Fibroblast of the aortic adventitia (primary cell): ENCODE measurements at places on chromosomes 3 and 15. TPM values are rescaled to one million over a fixed set of nuclear protein-coding genes. Genes with fewer than 3 reads are reported as not detected.

APOD gene
- 2.9 and 33.3 TPM in 2 replicates for total RNA-seq

- DNase-seq = no peak
These were observed 3.8 kb downstream of the ATG3 start for GRCh38 chr3:112557976-112558375.

MEX3B gene
- 2.1 and 3.5 TPM in 2 replicates for total RNA-seq

DNA sequence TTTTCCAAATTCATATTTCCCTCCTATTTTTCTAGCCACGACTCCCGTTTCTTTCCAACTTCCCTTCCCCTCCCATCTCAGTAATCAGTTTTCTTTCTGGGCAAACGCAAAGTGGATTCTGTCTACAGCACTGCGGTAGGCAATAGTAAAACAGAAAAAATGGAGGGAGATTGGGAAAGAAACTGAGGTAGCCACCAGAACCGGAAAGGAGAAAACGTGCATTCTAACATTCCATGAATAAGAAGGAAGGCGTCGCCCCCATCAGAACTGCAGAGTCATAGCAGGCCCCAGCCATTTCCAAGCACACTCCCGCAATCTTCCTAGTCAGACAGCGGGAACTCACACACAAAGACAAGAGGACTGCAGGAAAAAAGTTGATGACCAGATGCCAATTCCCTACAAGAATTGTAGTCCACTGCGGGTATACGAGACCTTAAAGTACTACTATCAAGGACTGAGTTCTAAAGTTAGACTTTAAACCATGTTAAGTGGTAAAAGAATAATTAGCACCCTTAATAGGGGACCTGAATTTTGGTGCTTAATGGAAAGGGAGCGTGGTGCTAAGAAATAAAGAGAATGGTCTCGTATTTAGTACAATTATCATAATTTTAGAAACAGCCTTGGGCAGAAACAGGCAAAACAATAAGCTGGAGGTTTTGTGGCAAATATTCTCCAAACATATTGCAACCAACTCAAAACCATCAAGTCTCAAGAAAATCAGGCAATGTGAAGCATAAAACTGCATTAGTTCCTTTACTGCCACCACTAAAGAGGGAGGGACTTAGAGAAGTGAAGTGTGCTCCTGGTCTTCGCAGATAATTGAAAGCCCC, 1.4 kb downstream of the PFN2 start:
- DNase-seq = peak; percentile 90

CASR gene
- not detected in 2 replicates for total RNA-seq

GABRB3 gene
- 0.81 and 2.2 TPM in 2 replicates for total RNA-seq

- no peak for DNase-seq
These were observed 473.4 kb downstream of the NLGN1 start for GRCh38 chr3:173870976-173871375.

GRCh38 chr3:64290864-64291263, 65.6 kb upstream of the PRICKLE2 start:
- DNase-seq = peak; percentile 40

- DNase-seq = no peak
These were observed 109.6 kb upstream of the THRB start for GRCh38 chr3:24604215-24604614.

SLC9C1 gene
- 0.33 and 0.45 TPM in 2 replicates for total RNA-seq

- no peak for DNase-seq
These were observed 36.4 kb downstream of the UBP1 start for GRCh38 chr3:33403756-33404155.

GOLGA8M gene
- total RNA-seq = 1.2 TPM in 1 of 2 replicates, not detected in the other

- no peak for DNase-seq
These were observed 11.0 kb downstream of the TMED3 start for GRCh38 chr15:79321876-79322275.

DNA sequence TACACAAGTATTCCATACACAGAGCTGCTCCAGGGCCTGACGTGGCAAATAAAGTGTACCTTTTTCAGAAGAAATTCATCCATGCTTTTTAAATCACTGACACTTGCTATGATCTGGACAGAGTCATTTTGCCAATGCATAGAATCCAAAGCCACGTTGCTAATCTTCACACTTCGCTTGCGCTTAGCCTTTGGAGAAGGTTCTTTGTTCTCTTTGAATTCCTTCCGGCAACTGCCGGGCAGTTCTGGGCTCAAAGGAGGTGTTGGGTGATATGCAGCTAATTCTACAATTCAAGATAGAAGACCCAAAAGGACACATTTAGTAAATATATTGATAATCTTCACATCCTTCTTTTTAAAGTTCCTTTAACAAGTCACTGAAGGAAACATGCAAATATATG, 69.9 kb downstream of the NR2E3 start:
- no peak for DNase-seq

GRCh38 chr3:13177641-13178040, 104.4 kb upstream of the IQSEC1 start:
- no peak for DNase-seq

GRCh38 chr3:164113371-164114332, 964.6 kb downstream of the SI start:
- no peak for DNase-seq

TMEM158 gene
- total RNA-seq = 4.5 and 19.3 TPM in 2 replicates

GRCh38 chr15:70089692-70089971, 8.1 kb downstream of the TLE3 start:
- DNase-seq = no peak
